ENCODE measurements at places on chromosomes 4 and X.
A peak's percentile ranks its signal among the peaks of the same experiment; 100 is the strongest.

DNA sequence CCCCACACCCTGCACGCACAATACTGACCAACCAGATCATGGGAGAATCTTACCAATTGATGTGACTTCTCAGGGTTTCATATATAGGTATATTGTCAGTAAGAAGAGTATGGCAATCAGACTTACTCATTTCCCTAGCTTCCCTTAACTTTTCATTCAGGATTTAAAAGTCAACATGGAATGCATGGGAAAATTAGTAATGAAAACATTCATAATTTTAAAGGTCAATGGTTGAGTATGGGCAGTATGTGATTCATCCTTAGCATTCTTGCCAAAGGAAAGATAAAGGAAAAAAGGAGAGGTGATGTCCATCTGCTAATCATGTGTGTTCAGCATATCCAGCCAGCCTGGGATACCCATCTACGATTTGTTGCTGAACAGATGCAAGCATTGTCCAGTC, 4.0 kb downstream of the DIPK2B start:
- DNase-seq = no peak

- no peak for DNase-seq
Observed at GRCh38 chrX:68433155-68433980, at the start of gene OPHN1. TSS of gene OPHN1 (minus strand) at chrX:68433495. CDS start at chrX:68433020, 475 bp downstream.

DNA sequence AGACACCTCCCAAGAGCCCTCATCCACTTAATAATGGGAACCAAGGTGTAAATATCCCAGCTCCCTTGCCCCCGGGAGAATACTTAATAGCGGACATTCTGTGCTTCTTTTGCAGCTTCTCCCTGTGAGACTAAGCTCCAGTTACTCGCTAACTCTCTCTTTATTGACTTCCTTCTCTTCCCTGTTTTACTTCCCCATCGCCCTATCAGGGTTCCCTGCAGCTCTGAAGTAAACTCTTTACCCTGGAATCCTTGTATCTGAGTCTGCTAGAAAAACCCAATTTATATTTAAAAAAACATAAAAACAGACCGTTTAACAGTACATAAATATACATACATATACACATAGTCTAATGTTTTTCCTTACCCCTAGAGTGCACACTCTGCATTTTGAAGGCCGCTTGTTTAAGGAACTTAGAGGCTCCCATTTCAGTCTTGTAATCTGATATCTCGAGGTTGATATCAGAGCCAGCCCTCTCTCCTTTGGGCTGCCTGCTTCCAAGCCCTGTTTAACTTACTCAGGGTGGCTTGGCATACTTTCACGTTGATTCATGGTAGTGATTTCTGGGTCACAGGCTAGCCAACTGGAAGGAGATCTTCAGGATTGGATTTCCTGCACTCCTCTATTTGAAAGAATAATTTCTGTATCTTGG, 177.4 kb upstream of the SCML1 start:
- no peak for DNase-seq

DNA sequence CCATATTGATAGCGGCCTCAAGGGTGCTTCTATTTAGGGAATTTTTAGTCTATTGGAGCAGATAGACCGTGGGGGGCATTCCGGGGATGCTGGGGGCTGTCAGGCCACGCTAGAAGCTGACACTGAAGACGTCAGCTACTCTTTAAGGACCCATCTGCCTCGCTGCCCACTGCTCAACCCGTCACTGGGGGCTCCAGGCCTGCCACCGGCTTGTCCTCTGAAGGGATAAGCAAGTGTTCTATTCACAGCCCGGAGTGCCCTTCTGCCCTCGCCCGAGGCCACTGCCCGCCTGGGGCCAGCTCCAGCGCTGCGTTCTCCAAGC, 679 bp upstream of the MSL3 start:
- DNase-seq = no peak

DNA sequence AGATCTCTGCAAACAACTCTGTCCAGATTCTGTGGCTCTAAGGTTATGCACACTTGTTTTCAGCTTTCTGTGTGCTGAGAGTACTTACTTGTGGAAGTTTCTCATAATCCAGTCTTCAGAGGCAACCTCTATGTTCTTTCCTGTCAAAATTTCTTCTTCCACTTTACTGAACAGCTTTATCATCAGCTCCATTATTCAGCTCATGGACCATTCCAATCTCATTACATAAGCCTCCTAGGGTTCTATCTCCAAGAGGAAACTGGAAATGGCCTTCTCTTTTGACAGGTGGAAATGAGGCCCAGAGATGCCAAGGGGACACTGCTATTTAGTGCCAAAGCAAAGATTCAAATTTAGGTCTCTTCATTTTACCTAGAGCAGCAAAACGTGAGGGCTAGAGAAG, 61.3 kb downstream of the CHRDL1 start:
- DNase-seq = no peak

DNA sequence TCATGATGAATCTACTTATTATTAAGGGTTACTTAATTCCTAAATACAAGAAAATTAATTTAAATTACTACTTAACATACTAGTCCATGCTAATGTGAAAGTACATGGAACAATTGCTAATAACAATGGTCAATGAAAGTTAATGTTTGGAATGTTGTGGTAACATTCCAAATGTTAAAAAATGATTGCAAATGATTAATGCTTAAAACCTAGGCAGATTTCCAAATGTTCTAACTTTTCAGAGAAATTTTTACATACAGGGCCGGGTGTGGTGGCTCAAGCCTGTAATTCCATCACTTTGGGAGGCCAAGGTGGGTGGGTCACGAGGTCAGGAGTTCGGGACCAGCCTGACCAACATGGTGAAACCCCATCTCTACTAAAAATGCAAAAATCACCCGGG, 1851.3 kb upstream of the PCDH7 start:
- no peak for DNase-seq

- peak; percentile 35 for DNase-seq
Observed at GRCh38 chrX:75746891-75747639, 38.0 kb downstream of the MAGEE2 start.

GRCh38 chr4:145819101-145819852, 119.3 kb downstream of the ZNF827 start:
- DNase-seq = no peak

- DNase-seq = no peak
Observed at GRCh38 chrX:16885628-16886027, 15.5 kb upstream of the RBBP7 start.

GRCh38 chr4:175530655-175531054, 281.4 kb downstream of the GPM6A start:
- no peak for DNase-seq

DNA sequence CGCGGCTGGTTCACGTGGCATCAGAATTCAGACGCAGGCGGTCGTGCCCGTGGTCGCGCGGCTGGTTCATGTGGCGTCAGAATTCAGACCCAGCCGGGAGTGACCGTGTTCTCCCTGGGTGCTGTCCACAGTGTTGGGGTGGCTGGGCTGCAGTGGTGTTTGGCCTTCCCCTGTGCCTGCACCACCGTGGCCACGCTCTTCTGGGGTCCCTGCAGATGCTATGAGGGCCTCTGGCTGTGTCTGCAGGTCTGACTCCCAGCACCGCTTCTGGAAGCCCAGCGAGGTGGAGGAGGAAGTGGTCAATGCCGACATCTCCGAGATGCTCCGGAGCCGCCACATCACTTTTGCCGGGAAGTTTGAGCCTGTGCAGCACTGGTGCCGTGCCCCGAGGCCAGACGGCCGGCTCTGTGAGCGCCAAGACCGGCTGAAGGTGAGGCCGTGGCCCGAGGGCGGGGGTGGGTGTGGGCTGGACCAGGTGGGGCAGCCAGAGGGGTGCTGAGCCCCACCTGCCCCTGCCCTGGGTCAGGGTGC, 26.4 kb downstream of the NKX1-1 start:
- no peak for DNase-seq

- DNase-seq = no peak
Observed at GRCh38 chr4:188370777-188371176, 231.5 kb downstream of the TRIML1 start.

- no peak for DNase-seq
Observed at GRCh38 chr4:135207531-135207930, 1005.9 kb upstream of the PABPC4L start.

DNA sequence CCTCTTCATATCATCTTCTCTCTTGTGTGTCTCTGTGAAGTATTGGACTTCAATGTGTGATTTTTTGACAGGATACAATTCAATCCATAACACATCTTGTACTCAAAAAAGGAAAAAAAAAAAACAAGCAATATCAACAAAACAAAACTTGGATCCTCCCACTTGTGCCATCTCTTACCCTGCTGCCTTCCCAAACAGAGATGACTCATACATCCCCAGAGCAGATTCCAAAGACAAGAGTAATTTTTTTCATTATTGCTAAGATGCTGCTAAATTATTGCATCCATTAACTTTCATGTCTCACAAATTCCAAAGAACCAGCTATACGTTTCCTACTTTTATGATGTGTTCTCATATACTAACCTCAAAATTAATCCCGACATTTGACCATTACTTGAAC, 479.2 kb downstream of the GBA3 start:
- DNase-seq = no peak

- no peak for DNase-seq
Observed at GRCh38 chr4:180695851-180696250, 1547.4 kb upstream of the TENM3 start.

GRCh38 chr4:16329125-16329796, 103.0 kb upstream of the TAPT1 start:
- DNase-seq = no peak

DNA sequence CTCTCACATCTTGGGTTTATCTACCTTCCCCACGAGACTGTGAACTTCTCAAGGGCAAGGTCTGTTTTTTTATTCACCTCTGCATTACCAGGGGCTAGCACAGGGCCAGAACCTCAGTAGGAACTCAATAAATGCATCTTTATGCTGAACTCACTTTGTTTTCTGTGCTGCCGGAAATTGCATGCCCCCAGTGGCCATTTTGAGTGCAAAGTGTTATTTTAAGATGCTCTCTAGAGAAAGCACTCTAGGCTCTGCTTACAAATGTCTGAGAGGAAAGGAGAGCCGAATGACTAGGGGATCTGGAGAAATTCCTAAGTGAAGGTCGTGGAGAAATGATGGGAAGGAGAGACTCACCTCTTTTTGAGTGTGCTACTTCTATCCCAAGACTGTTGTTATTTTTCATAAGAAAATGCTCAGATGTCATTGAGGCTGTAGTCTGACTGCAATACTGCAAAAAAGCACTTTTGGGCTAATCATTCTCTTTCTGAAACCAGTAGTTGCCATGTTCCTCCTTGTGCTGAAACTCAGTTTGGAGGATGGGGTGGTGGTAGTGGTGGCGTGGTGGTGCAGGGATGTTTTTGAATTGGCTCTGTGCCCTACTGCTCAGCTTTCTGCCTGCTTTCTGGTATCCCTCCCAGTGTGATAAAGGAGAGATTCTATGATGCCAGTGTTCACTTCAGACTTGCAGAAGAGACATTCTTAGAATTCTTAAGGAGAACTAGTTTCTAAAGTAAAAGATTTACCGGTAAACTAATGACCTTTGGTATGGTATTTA, 41.3 kb downstream of the DOCK11 start:
- DNase-seq = peak; percentile 21

GRCh38 chr4:30901461-30902451, 181.6 kb downstream of the PCDH7 start:
- DNase-seq = no peak

GRCh38 chr4:8719421-8719820, 126.9 kb downstream of the CPZ start:
- no peak for DNase-seq

DNA sequence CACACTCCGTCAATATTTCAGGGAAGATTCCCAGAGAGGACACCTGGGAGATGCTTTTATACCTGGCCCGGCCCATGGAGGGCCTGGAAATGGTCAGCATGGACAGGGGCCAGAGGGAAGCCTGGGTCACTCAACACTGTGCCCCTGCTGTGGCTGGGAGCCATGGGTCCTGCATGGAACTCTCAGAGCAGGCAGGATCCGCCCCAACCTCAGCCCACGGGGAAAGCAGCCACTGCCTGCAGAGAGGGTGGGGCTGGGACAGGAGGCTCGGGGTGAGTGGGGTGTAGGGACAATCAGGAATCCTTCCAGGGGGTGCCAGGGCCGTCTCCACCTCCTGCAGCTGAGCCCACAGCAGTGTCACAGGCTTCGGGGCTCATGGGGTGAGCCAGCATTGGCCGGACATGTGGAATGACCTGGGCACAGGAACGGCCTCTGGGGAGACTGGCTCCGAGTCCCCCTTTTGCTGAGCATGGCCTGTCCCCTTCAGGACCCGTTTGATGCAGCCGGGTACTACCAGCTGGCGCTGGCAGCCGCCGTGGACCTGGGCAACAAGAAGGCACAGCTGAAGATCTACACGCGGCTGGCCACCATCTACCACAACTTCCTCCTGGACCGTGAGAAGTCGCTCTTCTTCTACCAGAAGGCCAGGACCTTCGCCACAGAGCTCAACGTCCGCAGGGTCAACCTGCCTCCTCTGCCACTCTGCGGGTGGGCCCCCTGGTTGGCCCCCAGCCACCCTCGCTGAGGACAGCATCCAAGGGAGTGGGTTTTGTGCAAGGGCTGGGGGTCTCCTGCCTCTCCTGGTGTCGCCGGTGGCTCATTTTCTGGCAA, 29.1 kb upstream of the HTRA3 start:
- no peak for DNase-seq

DNA sequence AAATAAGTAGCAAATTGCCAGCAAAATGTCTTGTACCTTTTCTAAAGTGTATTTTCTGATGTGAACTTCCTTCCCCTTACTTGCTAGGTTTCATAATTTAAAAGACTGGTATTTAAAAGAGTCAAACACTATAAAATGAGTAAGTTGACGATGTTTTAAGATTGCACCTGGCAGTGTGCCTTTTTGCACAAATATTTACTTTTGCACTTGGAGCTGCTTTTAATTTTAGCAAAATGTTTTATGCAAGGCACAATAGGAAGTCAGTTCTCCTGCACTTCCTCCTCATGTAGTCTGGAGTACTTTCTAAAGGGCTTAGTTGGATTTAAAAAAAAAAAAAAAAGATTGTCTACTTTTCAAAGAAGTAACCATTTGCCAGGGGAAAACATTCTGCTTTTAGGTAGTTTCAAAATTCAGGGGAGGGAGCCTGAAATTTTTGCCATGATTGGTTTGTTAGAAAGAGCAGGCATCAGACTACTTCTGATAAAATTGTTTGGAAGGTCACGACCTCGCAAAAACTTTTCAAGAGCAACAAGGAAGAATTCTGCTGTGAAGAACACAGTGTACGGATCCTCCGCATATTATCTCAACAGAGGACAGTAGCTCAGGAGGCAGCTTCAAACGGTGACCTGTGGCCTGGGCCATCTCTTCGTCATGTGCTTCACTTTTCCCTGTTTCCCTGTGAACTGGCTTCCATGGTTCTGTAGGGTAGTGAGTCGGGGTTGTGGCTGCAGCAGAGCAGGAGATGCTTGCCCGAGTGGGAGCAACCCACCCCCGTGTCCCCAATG, 66.1 kb downstream of the CDS1 start:
- no peak for DNase-seq
